ENCODE measurements at places on chromosomes 7 and 10.
A peak's percentile ranks its signal among the peaks of the same experiment; 100 is the strongest.

- DNase-seq, result no peak
Measured at GRCh38 chr10:121438333-121438732, 159.9 kb downstream of the FGFR2 start.

DNA sequence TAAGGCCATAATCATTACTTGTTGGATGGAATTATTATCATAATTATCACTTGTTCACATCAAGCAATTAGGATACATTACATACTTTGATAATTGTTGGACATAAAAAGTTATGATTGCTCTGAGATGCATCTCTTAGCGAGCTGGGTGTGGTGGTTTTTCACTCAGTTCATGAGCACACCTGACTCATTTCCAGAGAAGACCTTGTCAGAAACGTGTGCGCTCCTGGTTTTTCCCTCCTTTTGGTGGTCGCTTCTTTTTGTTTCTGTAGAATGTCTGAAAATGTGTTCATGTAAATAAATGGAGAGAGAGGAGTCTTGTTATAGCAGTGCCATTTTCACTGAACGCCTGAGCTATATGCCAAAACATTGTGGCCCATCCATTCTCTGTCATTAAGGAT lies 141.3 kb downstream of the PAXIP1 start:
- no peak for DNase-seq

- no peak for DNase-seq
Measured at GRCh38 chr10:73799899-73800559, 11.4 kb downstream of the NDST2 start.

DNA sequence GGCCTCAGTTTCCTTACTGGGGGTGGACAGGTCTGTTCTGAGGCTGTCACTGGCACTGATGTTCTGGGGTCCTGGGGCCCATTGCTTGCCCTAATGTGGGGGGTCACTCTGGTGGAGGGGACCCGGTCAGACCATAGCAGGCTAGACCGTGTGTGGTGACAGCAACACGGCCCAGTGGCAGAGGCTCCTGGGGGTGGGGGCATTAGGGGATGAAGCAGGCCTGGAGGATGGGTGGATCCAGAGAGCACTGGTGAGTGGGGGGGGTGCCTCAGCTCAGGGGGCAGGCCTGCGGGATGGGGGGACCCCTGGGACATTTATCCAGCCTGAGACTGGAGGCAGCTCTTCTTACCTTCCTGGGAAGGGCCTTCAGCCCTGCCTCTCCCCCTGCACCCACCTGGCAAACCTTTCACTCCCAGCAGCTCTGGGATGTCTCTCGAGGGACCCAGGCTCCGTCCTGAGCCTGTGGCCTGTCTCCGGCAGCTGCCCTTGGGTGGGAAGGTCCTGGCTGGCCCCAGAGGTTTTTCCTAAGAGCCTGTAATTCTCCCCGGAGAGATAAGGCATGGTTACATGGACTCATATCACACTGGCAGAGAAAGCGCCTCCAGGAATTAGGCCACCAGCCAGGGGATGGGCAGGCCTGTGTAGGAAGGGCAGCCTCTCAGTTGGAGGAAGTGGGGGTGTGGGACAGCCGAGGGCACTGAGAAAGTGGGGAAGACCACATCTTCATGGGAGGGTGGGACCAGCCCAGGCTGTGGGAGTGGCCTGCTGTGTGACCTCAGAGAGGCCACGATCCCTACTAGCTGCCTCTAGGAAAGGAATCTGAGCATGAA lies 147.7 kb downstream of the UBE2H start:
- no peak for DNase-seq

- no peak for DNase-seq
Measured at GRCh38 chr7:106952658-106953231, 87.7 kb downstream of the PIK3CG start.

GRCh38 chr7:151964951-151965350 lies 8.7 kb downstream of the GALNTL5 start:
- no peak for DNase-seq

DNA sequence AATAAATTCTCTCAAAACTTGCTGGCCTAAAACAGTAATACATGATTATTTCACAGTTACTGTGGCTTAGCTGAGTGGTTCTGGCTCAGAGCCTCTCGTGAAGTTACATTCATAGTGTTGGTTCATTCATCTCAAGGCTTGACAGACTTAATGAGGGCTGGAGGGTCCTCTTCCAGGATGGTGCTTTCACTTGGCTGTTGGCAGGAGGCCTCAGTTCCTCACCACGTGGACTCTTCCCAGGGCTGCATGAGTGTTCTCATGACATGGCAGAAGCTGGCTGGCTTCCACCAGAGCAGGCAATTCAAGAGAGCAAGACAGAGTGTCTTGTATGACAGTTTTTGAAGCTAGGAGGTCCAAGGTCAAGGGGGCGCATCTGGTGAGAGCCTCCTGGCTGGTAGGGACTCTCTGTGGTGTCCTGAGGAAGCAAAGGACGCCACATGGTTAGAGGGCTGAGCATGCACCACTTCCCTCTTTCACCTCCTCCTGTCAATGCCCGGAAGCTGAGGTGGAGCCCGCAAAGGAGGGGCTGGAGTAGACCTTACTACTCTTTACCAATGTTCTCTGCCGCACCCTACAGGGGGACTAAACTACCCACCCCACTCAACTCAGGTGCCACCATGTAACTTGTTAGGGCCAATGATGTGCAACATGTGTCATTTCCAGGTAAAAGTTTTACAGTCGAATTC lies 58.2 kb upstream of the YAE1 start:
- no peak for DNase-seq

GRCh38 chr7:74069790-74070618 lies 13.6 kb upstream of the LIMK1 start:
- DNase-seq, result no peak

DNA sequence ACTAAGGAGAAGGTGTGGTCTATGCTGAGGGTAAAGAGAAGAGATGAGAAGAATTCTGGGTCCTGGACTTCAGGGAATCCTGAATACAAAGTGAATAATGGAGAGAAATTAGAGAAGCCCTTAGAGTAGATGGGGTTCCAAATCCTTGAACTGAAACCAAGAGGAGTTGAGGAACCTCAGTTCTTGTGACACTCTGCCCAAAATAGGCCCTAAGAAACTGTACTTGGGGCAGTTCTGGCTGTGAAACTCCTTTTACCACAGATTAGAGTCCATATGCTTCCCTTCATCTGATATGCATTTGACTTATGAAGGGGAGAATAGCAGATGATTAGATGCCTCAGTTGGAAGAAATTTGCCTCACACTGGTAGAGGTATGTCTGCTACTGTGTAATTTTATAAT lies 19.0 kb downstream of the TES start:
- DNase-seq, result no peak

DNA sequence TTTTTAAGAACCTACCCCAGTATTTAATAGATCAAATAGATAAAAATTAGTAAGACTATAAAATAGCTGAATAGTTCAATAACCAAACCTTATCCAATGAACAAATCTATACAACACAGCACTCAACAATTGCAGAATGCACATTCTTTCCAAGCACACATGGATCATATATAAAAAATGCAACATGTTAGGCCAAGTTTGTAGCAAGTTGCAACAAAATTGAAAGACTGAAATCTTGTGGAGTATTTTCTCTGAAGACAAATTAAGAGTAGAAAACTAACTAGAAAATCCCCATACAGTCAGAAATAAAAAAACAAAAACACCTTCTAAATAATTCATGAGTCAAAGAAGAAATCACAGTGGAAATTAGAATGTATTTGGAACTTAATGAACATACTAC lies 317.3 kb downstream of the PHTF2 start:
- no peak for DNase-seq

- DNase-seq, result no peak
Measured at GRCh38 chr7:155213385-155213784, 84.3 kb upstream of the INSIG1 start.

GRCh38 chr7:70698219-70698832 lies 433.6 kb upstream of the GALNT17 start:
- peak; percentile 67 for DNase-seq

- no peak for DNase-seq
Measured at GRCh38 chr10:58027426-58027825, 240.3 kb downstream of the IPMK start.

- no peak for DNase-seq
Measured at GRCh38 chr10:5506751-5507648, 7.6 kb upstream of the CALML5 start.

GRCh38 chr7:101795461-101795860 lies 22.0 kb upstream of the CUX1 start:
- no peak for DNase-seq

DNA sequence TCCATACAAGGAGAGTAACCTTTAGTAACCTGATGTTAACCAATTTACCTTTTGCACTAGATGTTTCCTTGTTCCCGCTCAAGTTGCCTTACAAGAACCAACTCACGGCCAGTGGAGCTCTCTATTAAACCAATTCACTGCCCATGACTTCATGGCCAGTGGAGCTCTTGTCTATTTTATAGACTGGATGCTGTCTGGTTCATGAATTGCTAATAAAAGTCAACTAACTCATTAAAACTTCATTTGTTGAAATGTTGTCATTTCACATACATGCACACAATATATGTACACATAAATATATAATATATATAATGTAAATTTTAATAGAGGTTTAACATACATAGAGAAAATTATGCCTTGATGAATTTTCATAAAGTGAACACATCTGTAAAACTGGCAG lies 216.3 kb downstream of the RNLS start:
- no peak for DNase-seq

GRCh38 chr7:145839814-145840213 lies 276.8 kb upstream of the CNTNAP2 start:
- no peak for DNase-seq

DNA sequence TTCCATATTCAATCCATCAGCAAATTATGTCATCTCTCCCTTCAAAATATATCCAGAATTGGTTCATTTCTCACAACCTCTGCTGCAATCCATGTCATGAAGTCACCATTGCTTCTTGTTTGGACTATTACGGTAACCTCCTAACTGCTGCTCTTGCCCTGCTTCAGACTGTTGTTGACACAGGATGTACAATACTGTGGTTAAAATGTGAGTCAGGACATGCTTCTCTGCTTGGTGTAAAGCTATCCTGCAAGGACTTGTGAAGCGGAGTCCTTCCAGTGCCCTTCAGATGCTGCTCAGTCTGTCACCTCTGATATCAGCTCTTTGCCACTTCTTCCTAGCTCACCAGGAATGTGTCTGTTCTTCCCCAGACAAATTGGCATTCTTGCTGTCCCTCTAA lies 10.4 kb upstream of the NXPH1 start:
- DNase-seq, result no peak

DNA sequence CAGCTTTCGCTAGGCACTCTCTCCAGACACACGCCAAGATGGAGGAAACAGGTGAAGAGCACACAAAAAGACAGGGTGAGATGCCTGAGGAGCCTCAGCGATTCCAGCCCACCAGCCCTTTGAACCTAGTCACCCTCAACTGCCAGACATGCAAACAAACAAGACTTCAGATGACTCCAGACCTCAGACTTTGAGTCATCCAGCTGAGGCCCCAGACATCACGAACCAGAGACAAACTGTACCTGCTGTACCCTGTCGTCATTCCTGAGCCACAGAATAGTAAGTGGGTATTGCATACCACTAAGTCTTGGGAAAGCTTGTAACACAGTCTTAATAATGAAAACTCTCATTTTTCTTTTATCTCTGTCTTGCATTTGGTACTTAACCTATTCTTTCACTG lies 126.6 kb upstream of the LSM8 start:
- no peak for DNase-seq

DNA sequence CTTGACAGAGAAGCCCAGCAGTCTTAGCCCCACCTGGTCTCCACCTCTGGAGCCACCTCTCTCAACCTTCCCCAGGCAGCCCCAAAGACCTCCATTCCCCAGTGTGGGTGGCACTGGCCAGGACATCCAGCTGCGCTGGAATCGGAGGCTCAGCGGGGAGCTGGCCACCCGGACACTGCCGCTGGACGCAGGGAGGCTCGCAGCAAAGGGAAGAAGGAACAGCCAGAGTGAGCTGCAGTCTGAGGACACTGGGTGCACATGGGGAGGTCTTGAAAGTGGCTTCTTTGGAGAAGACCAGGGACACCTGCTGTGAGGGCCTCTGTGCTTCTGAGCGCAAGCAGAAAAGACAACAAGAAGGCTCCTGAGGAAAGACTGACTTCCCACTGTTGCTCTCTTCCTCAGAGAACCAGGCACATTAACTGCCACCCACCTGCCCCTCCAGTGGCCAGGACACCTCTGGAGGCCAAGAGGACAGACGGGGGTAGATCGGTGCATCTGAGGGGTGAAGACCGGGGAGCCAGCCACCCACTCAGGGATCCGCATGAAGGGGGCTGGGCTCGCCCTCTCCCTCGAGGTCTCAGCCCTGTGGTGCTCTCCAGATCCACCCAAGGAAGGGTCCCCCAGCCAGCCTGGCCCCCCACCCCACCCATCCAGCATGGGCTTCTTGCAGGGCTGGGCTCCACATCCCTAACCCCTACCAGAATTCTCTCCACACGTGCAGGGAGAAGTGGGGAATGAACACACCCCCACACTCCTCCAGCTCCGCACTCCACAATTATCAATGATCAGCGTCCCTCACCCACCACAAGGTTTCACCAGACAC lies 1.8 kb downstream of the CAMK2B start:
- DNase-seq, result no peak

DNA sequence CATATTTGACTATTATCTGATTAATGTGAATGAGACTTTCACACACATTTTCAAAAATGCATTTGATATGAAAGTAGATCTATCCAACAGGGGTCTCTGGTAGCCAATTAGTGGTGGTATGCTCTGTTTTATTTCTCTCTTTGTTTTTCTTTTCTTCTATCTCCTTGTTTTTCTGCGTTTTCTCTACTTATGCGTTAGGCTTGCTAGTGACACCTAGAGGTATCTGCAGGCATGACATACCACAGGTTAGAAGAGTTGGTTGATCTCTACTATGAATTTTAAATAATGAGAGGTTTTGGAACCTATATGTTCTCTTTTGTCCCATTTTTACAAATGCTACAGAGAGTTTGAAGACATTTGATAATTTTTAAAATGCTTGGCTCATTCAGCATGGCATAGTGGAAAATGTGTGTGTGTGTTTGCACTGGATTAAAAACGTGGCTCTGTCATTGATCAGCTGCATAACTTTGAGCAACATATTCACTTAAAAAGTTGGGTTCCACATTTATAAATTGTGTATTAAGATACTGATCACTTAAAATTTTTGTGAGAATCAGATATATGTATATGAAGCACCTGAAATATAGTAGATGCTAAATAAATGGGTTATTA lies 28.1 kb upstream of the PLXDC2 start:
- peak; percentile 1 for DNase-seq

DNA sequence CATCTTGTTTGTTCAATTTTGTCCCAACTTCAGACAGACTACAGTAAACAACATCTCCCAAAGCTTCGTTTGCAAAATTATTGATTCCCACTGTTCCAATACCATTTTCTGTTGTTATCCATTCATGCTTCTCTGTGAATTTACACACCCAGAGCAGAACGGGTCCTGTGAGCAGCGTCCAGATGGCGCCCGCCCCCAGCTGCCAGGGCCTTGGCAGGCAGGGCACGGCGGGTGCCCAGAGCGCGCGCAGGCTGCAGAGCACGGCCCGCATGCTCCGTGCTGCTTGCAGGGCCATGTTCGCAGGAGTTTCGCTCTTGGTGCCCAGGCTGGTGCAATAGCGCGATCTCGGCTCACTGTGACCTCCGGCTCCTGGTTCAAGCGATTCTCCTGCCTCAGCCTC lies 32.5 kb upstream of the SEPTIN7 start:
- peak; percentile 45 for DNase-seq

Measured in cerebellum (tissue), 4 donors.